ENCODE measurements at places on chromosomes 12 and 14.

- DNase-seq, result no peak
Measured at GRCh38 chr12:44143175-44143574, 307.3 kb downstream of the TMEM117 start.

- peak; percentile 62 for DNase-seq
Measured at GRCh38 chr12:88579601-88580050, 645 bp downstream of the KITLG start.

DNA sequence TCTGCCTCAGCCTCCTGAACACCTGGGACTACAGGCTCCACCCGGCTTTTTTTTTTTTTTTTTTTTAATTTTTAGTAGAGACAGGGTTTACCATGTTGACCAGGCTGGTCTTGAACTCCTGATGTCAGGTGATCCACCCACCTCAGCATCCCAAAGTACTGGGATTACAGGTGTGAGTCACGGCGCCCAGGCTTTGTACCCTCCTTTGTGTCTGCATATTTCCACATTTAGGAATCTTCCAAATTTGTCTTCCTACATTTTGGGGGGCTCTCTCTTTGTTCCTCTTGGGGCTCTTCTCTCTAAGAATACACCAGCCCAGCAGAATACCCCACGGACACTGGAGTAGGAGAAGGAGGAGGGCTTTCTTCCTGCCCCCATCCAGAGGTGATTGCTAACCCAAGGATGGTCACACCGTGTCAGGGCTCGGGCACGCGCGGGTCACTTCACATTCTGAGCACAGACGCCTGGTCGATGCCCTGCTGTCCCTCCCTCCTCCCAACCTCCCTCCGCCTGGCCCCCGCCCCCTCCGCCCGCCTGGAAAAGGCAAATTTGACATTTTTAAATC, 2.1 kb upstream of the DNAJC22 start:
- DNase-seq, result no peak

DNA sequence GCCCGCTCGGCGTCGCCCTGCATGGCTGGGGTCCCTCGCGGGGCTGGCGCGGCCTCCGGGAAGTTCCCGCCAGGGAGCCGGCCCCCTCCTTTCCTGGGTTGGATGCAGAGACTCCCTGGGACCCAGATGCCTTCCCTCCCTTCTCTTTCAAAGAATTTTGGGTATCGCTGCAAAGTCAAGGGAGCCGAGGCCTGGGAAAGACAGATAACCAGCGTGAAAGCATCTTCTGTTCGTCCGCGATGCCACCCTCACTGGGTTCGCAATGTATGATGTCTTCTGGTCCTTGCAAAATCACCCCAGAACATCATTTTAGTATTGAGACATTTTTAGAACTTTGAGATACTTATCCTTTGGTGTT, 451 bp downstream of the IRAK3 start:
- DNase-seq, result no peak

GRCh38 chr12:66190519-66191370, 1.7 kb downstream of the IRAK3 start:
- DNase-seq, result no peak

- peak; percentile 83 for DNase-seq
Measured at GRCh38 chr12:124359671-124360581, 65.0 kb downstream of the RFLNA start.

- no peak for DNase-seq
Measured at GRCh38 chr12:46560874-46561273, 188.3 kb upstream of the SLC38A2 start.

GRCh38 chr14:64879635-64880220, at the start of gene SPTB:
SPTB (minus strand) TSS chr14:64879907; CDS start chr14:64823094, 56,813 bp downstream.
- DNase-seq, result peak; percentile 46

DNA sequence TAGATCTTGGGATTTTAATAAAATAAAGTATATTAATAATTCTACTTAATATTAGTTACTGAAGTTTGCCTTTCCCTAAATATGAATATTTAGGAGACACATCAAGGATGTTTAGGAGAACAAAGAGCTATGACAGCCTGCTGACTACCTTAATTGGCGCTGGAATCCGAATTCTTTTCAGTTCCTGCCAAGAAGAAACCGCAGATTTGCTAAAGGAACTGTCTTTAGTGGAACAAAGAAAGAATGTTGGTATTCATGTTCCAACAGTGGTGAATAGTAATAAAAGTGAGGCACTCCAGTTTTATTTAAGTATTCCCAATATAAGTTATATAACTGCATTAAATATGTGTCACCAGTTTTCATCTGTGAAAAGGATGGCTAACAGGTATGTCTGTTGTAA, 54.5 kb downstream of the MIS18BP1 start:
- no peak for DNase-seq

DNA sequence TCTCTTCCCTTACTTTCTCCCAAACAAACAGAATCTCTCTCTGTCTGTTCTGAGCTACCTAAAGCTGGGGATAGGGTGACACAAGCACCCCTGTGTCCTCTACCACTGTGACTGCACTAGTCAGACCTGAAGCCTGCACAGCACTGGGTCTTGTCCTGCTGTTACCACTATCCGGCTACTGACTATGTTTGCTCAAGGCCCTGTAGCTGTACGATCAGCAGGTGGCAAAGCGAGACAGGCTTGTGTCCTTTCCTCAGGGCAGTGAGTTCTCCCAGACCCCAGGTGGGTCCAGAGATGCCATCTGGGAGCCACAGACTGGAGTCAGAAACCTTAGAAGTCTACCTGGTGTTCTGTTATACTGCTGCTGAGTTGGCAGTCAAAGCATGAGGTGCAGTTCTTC, 116.4 kb downstream of the NUBPL start:
- no peak for DNase-seq
